ENCODE measurements at places on chromosomes 16 and 17.

- no peak for DNase-seq
Measured at GRCh38 chr16:7088711-7089110, 243.9 kb upstream of the RBFOX1 start.

DNA sequence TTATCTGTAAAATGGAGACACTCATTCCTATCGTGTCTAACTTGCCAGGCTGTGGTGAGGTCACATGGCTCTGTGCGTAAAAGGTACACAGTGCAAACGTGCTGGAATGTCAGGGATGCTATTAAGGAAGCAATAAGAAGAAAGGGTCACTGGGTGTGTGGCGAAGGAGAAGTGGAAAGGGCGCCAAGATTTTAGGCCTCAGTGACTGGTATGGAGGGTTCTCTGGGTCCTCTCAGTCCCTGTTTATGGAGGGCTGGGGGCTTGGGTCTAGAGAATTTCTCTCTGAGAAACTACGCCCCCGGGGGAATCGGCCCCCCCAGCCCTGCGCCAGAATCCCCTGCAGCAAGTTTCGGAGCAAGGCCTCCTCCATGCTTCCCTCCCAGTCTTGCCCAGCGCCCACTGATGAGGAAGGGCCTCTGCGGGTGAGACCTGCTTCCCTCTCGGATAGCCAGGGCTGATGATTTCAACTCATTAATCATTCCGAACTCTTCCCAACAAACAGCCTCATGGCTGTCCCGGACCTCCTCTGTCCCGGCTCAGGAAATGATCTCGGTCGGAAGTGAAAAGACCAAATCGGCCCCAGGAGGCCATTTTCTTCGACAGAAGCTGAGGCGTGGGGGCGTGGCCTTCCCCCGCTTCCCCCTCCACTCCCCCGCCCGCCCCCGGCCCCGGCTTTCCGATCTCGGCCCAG lies 1.2 kb upstream of the HEXIM1 start:
- peak; percentile 80 for DNase-seq

- no peak for DNase-seq
Measured at GRCh38 chr17:57391857-57392471, 135.6 kb downstream of the MSI2 start.

DNA sequence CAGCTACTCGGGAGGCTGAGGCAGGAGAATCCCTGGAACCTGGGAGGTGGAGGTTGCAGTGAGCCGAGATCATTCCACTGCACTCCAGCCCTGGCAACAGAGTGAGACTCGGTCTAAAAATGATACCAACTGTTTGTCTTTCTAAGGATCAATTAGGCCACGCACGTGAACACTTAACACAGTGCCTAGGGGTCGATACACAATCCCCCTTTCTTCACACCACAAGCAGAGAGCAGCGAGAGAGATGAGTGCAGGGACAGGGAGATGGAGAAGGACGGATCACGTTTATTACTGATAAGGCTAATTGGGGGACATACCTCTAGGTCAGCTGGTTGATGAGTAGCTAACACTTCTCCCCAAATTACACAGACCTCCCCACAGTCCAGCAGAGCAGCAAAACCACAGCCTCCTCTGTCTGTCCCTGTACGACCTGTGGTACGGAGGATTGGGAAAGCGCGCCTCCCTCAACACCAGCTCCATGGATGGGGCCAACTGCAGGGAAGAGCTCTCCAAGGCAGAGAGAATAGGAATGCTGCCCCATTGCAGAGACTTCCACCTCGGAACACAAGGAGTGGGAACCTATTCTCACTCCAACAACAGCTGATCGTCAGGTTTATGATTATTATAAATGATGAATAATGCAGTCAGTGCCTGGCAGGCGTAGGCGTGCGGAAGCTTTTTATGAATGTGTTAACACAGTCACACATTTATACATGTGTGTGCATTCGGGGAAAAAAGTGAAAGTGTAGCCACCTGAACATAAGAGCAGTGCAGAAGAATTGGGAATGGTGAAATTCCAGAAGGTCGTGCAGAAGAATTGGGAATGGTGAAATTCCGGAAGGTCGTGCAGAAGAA lies 155.1 kb downstream of the C16orf95 start:
- DNase-seq: no peak

- peak; percentile 10 for DNase-seq
Measured at GRCh38 chr17:78923660-78924453, 1.3 kb downstream of the TIMP2 start.

DNA sequence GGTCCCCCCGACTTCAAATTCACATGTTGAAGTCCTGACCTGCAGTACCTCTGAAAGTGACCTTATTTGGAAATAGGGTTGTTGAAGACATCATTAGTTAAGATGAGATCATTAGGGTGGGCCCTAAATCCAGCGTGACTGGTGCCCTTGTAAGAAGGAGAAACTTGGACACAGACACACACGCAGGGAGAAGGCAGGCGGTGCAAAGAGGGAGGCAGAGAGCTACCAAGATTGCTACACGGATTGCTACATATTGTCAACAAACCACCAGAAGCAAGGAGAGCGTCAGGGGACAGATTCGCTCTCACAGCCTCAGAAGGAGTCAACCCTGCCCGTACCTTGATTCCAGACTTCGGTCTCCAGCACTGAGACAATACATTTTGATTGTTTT lies 6.8 kb upstream of the WBP2 start:
- peak; percentile 24 for DNase-seq

GRCh38 chr16:14028202-14028601 lies 42.9 kb upstream of the MRTFB start:
- no peak for DNase-seq

DNA sequence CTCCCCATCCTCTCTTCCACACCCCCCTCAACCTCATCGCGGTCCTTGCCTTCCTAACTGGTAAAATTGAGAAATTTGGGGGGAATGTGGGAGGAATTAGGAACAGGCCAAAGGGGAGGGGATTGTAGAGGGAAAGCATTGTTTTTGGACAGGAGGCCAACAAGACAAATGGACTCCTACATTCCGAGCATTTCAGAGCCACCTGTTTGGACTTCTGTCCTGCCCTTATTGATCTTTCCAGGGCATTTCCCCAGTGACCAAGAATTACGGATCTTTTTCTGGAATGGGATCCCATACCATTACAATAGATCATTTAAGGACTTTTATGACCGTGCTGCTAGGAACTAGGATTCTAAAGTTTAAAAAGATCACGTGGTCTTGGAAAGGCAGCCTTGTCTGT lies 221.3 kb upstream of the ASIC2 start:
- DNase-seq: no peak

GRCh38 chr17:73462823-73463222 lies 151.0 kb upstream of the CDC42EP4 start:
- no peak for DNase-seq

DNA sequence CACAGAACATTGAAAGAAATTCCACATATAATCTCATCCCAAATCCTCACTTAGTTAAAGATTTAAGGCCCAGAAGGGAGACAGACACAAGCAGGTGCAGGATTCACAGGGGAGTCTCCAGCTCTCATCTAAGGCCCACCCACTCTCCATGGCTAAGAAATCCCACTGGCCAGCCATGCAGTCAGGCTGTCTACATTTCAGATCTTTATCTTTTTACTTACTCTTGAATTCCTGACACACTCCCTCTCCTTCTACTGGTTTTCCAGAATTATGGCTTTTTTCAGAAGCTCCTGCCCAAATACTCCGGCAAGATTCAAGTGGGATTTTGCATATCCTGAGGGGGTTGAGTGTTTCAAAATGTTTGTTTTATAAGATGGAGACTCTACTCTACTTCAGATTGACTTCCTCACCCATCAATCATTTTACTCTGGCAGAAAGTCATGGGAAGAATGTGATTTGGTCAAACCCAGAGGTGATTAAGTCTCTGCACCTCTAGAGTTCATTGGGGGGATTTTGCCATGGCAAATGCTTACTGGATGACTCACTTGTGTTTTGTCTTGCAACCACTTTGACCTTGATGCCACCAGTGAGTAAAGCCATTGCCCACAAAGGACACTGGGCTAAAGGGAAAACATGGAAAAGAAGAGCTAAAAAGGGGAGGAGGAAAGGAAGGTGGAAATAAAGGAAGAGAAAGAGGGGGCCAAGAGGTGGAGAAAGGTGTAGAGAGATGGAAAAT lies 688.8 kb upstream of the SALL1 start:
- DNase-seq: no peak

GRCh38 chr17:74369221-74369620 lies 1.9 kb downstream of the GPR142 start:
- peak; percentile 35 for DNase-seq

- DNase-seq: peak; percentile 91
Measured at GRCh38 chr16:15942931-15943690, 6.3 kb upstream of the ABCC1 start.

DNA sequence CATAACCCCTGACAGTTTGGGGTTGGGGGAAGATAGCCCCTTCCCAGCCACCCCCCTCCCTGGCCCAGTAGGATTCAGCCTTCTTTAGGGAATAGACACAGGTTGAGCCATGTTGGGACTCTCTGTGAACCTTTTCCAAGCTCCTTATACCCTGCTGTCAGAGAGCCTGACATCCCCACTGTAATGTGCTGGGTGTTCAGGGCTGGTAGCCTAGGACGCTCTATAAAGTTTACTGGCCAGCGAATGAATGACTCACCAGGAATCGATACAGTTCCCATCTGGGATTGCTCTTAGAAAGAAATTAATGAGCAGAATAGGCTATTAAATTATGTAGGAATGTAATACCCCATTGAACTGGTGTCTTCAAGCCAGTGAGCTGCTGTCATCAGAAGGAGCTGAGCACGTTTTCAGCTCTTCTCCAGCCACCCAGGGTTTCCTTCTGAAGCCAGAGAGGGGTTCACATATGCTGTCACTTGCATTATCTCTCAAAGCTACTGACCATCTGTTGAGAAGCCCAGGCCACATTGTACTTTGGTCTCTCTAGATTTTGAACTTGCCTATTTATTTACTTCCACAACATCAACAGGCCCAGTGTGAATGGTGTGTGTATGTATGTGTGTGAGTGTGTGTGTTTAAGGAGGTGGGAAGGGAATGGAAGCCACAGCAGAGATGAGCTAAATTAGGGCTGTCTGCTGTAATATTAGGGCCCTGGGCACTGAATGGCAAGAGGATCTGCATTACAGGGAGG lies 64.9 kb downstream of the SPACA3 start:
- no peak for DNase-seq

DNA sequence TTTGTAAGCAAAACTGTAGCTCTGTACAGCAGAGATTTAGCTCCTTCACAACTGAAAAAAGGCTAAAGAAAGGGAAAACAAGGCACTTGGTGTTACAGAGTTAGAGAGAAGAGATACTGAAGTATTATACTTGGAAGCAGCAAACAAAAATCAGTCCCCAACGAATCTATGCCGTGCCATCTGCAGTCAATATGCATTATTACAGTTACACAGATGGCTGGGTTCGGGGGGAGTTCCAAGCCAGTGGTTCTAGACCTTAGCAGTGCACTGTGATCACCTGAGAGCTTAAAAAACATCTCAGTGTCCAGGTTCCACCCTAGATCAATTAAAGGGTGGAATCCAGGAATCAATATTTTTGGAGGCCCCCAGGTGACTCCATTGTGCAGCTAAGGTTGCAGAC lies 489.9 kb downstream of the SHISA9 start:
- no peak for DNase-seq

DNA sequence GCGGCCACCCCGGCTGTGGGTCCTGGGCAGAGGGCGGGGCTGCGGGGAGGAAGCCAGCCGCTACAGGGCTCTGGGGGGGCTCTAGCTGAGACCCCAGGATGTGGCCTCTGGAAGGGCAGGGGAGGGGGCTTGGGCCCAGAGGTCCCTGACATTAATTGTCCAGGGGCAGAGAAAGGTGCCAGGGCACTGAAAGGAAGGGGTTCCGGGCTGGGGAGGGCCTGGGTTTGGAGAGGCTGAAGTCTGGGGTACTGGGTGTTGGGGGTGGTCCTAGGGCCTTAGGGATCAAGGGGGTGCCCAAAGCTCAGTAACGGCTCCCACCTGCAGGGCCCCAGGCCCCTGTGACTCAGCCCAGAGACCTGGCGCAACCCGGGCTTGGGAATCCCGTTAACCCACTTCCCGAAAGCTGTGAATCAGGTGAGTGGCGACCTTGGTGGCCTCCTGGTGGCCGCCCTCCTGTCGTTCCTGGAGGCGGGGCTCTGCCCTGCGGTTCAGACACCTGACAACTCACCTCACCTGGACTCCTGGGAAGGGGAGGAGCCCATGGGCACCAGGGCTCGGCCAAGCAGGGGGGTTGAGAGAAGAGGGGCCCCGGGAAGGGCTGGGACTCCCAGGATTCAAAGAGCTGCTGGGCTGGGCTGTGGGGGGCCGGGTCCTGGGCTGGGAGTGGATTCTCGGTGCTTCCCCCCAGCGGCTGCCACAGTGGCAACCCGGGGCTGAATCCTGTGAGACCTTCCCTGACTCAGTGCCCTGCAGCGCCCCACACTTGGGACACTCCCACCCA lies 465 bp upstream of the PRSS22 start:
- no peak for DNase-seq

DNA sequence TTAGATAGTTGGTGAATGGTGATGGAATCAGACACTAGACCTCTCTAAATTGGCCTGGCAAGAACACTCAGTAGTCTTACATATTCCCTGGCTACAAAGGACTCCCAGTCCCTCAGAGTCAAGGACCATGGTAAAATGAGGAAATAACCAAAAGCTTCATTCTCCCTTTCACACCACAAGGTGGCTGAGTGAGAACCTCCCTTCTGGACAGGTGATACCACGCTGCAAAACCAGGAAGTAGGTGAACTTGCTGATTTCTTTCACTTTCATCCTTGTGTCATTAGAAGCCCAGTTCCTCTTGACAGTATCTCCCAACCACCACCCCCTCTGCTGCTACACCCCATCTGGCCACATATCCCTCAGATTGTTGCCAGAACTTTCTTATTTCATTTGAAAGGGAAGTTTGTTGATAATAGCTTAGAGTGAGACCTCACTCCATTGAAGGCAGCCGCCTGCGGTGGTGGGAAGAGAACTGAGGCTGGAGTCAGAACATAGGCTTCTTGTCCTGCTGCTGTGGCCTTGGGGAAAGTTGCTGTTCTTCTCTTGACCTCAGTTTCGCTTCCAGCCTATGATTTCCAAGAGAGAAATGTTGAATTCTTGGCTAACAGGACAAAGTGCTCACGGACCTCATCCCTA lies 290.6 kb upstream of the CCL2 start:
- DNase-seq: peak; percentile 90

GRCh38 chr17:48027322-48027981 lies 10.1 kb downstream of the COPZ2 start:
- DNase-seq: no peak

DNA sequence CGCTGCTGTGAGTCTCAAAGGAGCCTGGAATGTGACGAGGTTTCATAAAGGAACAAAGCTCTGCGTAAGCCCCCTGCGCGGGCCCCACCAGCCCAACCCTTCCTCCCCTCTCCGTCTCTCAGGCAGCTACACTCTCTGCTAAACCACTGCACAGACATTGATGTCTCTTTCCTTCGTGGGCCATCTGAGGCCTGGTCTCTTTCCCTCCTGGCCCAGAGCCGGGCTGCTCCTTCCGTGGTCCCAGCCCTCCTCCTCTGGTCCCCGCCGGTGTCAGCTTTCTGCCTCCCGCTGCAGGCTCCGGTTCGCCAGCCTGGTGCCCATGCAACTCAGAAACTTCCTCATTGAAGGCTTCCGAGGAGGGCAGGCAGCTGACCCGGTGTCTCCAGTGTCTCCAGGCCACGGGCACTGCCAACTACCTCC lies 7.4 kb downstream of the SCARF1 start:
- no peak for DNase-seq
